ENCODE measurements at places on chromosomes 3 and 15. TPM values are rescaled to one million over a fixed set of nuclear protein-coding genes. Genes with fewer than 3 reads are reported as not detected.

SLITRK3 gene
- total RNA-seq = 4.7 TPM

CCDC54 gene
- 1.6 TPM for total RNA-seq

LRRC31 gene
- total RNA-seq = not detected

IL5RA gene
- total RNA-seq = 1.3 TPM

ZIC1 gene
- 5.9 TPM for total RNA-seq

PAK6 gene
- total RNA-seq = 16.0 TPM

GOLGA8R gene
- 1.6 TPM for total RNA-seq

RCCD1 gene
- total RNA-seq = 27.9 TPM

CCDC39 gene
- total RNA-seq = 0.63 TPM

MAGEL2 gene
- 1.9 TPM for total RNA-seq

TIMP4 gene
- 3.4 TPM for total RNA-seq

SLC28A2 gene
- not detected for total RNA-seq

EFCAB12 gene
- total RNA-seq = 0.94 TPM

MYZAP gene
- total RNA-seq = 0.63 TPM

TRH gene
- total RNA-seq = 1.6 TPM

KNG1 gene
- not detected for total RNA-seq

MCF2L2 gene
- 57.3 TPM for total RNA-seq

NRG4 gene
- not detected for total RNA-seq

CAMP gene
- total RNA-seq = not detected

MEIS2 gene
- 283 TPM for total RNA-seq

TGM5 gene
- not detected for total RNA-seq

IL16 gene
- 1.3 TPM for total RNA-seq

LYZL4 gene
- not detected for total RNA-seq

CORO2B gene
- total RNA-seq = 52.9 TPM

SUSD5 gene
- 2.5 TPM for total RNA-seq

All from parietal lobe (tissue), 2 donors.